Skin of body (tissue), 3 donors: ENCODE measurements at places on chromosomes 4 and X. TPM values are rescaled to one million over a fixed set of nuclear protein-coding genes. Genes with fewer than 3 reads are reported as not detected.

The AFM gene
- total RNA-seq = not detected

The CFAP99 gene
- not detected for total RNA-seq

The EMCN gene
- total RNA-seq = 20.1 TPM

GRCh38 chrX:53674581-53674980, 11.9 kb downstream of the HUWE1 start:
- no peak for DNase-seq

The MAGEA2B gene
- total RNA-seq = not detected

DNA sequence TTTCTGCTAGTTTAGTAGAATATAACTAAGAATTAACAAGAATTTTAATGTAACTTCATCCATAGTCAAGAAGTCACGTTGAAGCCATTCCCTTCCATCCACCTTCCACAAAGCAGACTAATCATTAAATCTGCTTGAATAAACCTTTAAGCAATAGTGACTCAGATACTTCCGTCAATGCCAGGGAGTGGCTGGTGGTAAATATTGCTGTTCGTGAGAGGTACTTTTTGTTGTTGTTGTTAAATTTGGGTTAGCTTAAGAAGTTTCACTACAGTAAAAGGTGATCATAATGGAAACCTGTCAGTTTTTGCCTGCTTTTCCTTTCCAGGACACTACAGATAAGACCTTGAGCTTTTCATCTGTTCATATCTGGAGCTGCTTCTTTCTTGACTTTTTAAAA, 316.3 kb downstream of the TMA16 start:
- DNase-seq = no peak

GRCh38 chr4:55819634-55820033, at the start of gene EXOC1L:
Gene EXOC1L (plus strand): TSS chr4:55819790. CDS start chr4:55820027, 237 bp downstream.
- no peak for DNase-seq

The CXorf65 gene
- not detected for total RNA-seq

The ENPEP gene
- total RNA-seq = 26.7 TPM

DNA sequence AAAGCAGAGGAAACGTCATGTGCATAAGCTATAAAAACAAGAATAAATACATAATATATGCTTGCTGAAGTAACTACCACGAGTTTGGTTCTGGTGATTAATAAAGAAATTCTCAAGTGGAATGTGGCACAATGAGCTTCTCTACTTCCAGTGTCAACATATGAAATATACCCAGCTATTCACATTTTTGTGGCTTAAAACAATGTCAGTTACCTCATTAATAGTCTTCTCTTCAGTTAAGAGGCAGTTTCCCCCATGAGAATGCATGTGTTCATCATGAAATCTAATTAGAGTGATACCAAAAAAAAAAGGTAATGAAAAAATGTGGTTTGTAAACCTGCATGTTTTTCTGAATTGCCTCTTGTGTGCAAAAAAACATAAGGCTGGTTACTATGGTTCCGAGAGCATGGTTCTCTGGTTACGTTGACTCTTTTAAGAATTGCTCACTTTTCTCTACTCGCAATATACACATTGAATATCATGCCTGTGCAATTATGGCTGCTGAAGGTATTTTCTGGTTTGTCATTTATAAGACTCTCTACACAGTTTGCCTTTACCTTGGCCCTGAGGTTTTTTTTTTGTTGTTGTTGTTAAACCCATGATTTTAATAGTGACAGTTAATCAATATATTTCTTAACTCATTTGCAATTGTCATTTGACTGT, 108.2 kb downstream of the PCDH7 start:
- no peak for DNase-seq

GRCh38 chr4:162015090-162015489, 148.7 kb downstream of the FSTL5 start:
- DNase-seq = peak; percentile 12

- DNase-seq = no peak
Measured at GRCh38 chrX:46860557-46860956, 23.7 kb downstream of the RP2 start.

DNA sequence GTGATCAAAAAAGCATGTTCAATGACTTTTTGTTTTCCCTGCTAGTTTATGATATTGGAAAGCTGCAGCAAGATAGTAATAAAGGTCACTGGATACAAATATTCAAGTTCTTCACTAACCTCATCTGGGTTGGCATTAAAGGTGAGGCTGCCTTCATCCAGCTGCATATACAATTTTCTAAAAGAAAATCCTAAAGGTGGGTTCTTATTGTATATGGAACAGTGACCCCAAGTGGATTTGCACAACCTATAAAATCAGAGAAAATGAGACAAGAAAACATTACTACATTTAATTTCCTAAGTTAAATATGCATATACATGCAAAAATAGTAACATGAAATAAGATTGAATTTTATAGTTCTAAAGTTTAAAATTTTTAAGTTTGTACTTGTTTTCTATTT, 23.9 kb downstream of the FBXO8 start:
- no peak for DNase-seq

The NPNT gene
- total RNA-seq = 30.7 TPM

DNA sequence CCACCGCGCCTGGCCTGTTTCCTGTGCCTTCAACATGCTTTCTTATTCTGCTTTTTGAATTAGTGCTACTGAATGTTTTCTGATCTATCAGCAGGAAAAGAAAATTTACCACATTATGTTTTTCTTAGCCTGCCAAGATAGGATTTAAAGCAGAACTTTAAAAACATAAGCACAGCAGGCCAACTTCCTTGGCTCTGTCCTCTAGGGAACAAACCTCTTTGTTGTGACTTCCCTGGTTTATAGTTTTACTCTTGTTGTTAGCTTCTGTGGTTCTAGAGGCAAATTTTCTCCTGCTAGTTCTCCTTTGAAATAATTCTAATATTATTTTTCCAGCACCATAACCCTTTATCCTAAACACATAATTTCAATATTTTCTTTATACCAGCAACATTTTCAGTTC, 605.1 kb downstream of the ADGRL3 start:
- DNase-seq = no peak

DNA sequence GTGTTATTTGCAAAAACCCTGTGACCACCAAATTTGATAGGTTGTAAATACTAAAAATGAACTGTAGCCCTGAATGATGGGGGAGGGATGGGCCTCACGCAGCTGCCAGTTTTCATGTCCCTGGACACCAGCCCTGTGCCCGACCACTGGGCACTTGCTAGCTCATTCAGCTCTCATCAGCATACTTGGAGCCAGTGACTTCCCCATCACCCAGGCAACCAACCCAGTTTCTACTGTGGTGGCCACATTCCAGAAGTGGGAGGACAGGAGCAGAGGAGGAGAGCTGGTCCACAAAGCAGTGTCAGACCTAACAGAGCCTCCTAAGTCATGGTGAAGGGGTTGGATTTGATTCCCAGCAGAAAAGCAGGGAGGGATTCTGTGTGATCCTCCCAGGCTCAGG, 128.2 kb downstream of the CPEB2 start:
- no peak for DNase-seq

DNA sequence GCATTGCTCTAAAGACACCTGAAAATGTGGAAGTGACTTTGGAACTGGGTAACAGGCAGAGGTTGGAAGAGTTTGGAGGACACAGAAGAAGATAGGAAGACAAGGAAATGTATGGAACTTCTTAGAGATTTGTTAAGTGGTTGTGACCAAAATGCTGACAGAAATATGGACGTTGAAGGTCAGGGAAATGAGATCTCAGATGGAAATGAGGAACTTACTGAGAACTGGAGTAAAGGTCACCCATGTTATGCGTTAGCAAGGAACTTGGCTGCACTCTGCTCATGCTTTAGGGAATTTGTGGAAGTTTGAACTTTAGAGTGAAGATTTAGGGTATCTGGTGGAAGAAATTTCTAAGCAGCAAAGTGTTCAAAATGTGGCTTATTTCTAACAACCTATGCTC, 99.4 kb downstream of the FAM13A start:
- DNase-seq = no peak

DNA sequence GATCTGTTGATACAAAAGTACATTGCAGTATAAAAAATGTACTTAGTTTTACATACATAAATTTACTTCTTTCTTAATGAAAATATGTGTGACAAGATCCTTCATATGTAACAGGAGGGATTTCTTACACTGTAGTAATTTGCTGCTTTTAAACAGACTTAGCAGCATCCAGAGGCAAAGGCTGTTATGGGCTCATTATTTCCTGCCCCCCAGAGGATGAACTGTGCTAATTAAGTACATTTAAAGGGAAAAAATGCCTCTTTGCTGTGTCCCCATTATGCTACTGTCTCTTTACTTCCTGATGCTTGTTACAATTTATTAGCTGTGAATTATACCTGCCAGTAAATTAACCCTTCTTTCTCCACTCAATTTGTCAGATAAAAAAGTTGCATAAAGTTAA, 47.1 kb downstream of the NDST3 start:
- DNase-seq = no peak

DNA sequence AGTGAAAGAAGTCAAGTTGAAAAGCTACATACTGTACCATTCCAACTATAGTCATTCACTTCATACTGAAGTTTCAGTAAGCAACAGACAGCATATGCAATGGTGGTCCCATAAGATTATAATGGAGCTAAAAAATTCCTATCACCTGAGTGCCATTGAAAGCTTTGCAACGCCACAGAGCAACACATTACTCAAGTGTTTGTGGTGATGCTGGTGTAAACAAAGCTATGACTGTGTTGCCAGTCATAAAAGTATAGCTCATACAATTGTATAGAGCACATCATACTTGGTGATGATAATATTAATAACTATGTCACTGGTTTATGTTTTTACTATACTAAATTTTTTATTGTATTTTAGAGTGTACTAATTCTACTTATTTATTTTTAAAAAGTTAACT, 78.9 kb downstream of the NAF1 start:
- DNase-seq = no peak

The PCDH7 gene
- 42.6 TPM for total RNA-seq

The ZC4H2 gene
- 5.0 TPM for total RNA-seq

The CBLL2 gene
- total RNA-seq = not detected

GRCh38 chrX:129842510-129843208, 1.0 kb downstream of the ZDHHC9 start:
- DNase-seq = no peak

The NSUN7 gene
- total RNA-seq = 2.7 TPM

- no peak for DNase-seq
Measured at GRCh38 chrX:7985568-7985967, 58.4 kb upstream of the PNPLA4 start.

DNA sequence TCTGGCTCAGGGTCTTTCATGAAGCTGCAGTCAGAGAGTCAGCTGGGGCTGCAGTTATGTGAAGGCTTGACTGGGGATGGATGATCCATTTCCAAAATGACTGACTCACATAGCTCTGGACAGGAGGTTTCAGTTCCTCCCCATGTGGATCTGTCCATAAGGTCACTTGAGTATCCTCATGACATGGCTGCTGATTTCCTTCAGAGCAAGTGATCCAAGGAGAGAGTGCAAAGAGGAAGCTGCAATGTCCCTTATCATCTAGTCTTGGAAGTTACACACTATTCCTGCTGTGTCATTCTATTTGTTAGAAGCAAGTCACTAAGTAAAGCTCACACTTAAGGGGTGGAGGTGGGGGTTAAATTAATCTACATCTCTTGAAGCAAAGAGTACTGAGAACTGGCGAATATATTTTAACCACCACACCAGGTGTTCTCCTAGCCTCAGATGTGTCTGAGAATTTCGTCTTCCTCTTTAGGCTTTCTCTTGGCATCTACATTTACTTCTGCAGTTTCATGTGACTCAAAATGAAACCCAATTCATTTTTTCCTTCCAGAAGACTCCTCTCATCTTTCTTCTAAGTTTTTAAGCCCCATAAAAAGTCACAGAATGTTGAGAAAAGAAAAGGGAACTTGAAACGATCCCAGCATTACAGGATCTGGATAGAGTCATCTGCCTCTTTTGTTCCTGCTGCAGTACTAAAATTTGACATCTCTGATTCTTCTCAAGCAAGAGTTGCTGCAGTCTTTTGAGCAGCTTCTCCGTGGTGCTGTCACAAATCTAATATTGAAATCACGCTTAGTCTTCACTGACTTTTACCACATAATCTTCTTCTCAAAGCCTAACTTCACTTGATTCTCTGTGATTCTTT, 3.8 kb upstream of the GRPR start:
- DNase-seq = no peak

- DNase-seq = no peak
Measured at GRCh38 chr4:159235779-159236368, 133.0 kb downstream of the RAPGEF2 start.

- no peak for DNase-seq
Measured at GRCh38 chr4:122012735-122013134, 60.9 kb upstream of the TRPC3 start.

The CLIC2 gene
- 11.0 TPM for total RNA-seq

The DUSP21 gene
- total RNA-seq = not detected

The XK gene
- total RNA-seq = 5.9 TPM

DNA sequence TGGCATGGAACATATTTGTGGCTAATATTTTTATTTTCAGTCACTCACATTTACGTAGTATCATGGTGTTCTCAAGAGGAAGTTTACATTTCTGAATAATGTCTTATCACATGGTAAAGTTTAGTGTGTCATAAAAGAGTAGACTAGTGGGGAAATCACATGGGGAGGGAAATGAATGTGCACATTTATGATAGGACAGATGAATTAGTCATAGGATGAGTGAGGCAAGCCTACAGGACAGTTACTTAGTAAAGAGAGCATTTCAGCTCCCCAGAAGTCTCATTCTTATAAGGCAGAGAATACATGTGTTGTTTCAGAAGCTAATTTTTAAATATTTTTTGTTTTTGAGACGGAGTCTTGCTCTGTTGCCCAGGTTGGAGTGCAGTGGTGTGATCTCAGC, 6.2 kb downstream of the GK start:
- DNase-seq = no peak

The GLRA3 gene
- total RNA-seq = not detected

The KLHL8 gene
- 21.4 TPM for total RNA-seq
